ENCODE measurements at places on chromosomes 11 and 22.

- no peak for DNase-seq
Observed at GRCh38 chr11:64881476-64881875, 3.1 kb upstream of the EHD1 start.

DNA sequence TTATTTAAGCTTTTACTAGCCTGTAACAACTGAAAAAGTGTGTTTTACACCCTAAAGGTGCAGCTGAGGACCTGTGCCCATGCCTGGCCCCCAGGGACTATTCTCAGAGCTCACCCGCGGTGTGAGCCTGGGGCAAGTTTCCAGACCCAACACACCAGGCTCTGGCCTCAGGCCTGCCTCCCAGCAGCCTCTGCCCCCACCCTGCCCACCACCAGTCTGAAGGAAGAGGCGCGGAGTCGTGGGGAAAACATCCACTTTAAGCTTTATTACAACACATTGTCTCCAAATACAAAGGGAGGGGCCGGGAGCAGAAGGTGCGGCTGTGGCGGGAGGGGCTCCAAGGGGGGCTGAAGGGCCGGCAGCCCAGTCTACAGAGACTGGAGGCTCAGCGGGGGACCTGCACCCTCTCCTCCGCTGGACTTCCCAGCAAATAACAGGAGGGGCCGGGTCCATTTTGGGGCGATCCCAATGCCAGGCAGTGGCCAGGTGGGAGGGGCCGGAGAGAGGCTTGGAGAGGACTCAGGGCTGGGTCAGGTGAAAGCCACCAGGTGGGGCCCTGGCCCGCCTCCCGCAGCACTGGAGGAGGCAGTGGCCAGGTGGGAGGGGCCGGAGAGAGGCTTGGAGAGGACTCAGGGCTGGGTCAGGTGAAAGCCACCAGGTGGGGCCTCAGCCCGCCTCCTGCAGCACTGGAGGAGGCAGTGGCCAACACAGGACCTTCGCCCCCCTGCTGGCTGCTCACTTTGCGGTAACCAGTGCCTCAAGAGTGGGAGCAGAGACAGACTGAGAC, 18.1 kb downstream of the DUSP8 start:
- no peak for DNase-seq

DNA sequence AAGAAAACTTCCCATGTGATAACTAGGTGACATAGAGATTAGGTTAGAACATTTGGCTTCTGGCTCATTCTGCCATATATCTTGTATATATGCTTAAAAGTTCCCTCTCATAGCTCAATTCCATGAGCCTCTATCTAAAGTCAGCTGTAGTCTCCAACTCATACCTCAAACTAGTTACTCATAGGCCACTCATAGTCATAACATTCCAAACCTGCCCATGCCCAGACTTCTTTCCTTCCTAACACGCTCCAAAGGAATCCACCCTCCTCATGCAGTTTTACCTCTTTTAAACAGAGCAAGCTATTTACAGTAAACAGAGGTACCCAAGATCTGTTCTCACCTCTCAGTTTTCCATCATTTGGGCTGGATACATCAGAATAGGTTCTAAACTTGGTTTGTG, 39.4 kb downstream of the GLYATL2 start:
- no peak for DNase-seq

- DNase-seq: no peak
Observed at GRCh38 chr11:112285841-112286311, 25.2 kb upstream of the PLET1 start.

- no peak for DNase-seq
Observed at GRCh38 chr22:30197389-30197788, 49.2 kb downstream of the LIF start.

- no peak for DNase-seq
Observed at GRCh38 chr22:37975153-37975552, 9.2 kb downstream of the SOX10 start.

GRCh38 chr22:29820961-29821290, 17.1 kb downstream of the ASCC2 start:
- DNase-seq: no peak

GRCh38 chr11:47536915-47537314, 16.0 kb downstream of the CELF1 start:
- no peak for DNase-seq

GRCh38 chr22:24996420-24996952, 44.0 kb downstream of the KIAA1671 start:
- no peak for DNase-seq

DNA sequence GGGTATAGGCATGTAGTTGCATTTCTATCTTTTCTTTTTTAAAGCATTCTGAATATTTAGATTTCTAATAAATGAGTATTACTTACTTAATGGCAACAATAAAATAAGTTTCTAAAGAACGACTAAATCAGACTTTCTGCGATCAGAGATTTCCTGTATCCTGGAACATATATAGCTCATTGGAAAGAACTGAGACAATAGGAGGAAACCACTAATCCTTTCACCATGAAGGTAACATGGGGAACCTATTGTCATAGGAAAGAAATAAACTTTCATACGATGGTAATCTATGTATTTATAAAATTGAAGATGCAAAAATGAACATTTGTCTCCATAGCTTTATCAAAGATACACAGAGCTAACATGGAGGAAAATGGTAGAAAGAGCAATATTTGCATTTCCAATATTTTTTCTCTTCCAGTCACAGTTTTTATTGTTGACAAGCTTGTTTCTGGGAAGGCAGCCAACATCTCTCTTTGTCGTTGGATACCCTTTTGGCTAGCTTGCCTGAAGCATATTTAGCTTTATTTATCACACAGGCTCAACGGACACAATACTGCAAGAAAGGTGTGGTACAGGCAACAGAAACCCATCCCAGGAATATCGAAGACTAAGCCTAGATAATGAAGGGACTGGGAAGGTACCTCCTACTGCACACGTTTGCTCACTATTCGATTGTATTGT, 293.3 kb upstream of the MPPED2 start:
- no peak for DNase-seq

GRCh38 chr11:40514124-40514523, 945.3 kb downstream of the LRRC4C start:
- DNase-seq: no peak

DNA sequence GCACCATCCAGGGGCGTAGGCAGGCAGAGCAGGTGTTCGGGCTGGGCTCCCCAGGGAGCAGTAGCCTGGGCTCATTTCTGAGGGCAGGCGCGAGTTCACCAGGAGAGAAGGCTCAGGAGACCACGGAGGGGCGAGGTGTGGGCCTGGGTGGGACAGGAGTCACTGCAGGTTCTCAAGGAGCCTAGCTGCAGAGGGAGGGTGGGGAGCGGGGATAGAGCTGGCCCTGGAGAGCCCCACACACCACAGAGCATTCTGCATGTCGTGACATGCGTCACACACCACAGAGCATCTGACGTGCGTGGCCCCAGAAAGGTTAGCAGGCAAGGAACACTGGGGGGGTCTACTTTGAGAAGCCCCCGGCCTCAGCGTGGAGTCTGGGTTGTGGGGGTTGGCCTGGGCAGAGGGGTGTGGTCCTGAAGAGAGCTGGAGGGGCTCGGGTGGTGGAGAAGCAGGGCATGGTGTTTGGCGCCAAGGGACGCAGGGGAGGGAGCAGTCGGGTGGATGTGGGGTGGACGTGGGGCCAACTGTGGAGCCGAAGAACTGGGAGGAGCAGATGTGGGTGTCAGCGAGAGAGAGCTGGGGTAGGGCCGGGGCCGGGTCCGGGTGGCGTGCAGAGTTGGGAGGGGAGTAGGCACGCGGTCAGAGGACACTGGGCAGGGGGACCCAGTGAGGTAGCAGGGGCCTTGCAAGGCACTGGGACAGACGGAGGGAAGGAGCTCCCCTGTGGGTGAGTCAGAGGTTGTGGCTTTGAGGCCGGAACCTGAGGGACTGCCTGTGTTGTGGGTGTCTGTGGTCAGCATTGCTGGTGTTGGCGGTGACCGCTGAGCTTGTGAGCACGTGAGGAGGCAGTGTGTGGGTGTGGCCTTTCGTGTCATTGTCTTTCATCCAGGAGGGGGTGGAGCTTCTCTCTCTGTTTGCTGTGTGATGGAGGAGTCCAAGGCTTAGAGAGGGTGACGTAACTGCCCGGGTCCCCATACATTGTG, 25.5 kb downstream of the CTTN start:
- DNase-seq: no peak

GRCh38 chr11:106208760-106209159, 131.3 kb downstream of the AASDHPPT start:
- no peak for DNase-seq

GRCh38 chr11:414318-414857, 411 bp downstream of the SIGIRR start:
- DNase-seq: no peak

DNA sequence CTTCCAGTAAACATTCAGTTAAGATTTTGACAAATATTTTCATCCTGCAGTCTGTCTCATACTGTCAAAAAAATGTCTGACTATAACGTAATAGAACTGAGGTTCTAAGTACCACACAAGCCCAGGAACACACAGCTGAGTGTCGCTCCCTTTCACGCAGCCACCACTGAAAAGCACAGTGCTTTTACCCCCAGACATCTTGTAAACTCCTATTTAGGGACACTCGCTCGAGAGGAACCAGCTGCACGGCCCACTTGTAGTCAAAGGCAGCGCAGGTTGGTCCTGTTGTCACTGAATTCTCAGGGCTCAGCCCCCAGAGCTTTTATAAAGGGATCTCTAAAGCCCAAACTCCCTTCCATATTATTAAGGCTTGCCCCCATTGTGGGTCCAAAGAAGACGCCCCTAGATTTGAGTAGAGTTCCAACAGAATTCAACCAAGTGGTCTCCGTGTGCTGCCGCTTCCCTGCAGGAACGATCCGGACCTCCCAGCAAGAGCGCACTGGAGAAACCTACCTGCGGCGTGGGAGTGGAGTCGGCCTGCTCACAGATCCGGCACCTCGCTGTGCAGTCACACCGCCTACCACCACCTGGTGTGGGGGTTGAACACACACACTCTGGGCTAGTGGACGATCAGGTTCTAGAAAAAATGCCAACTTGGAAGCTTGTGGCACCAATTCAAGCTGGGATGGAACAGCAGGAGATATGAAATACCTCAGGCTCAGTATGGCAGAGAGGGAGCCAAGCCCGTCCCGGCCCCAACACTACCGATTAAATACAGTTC, 23.4 kb downstream of the ASPHD2 start:
- no peak for DNase-seq

DNA sequence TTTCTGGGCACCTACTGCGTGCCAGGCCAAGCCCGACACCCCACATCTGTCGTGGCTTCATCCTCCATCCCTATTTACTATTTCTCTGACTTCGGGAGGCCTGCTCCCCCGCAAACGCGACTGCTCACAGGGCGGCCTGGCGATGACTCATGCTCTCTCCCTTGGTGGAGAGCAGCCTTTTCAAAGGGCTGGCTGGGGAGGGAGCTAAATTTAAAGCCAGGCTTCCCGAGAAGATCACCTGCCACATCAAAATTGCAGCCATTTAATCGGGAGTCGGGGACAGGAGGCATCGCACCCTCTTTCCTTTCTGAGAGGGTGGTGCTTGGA, 24.9 kb upstream of the SHISAL1 start:
- no peak for DNase-seq

GRCh38 chr11:36464720-36465119, 45.4 kb downstream of the TRAF6 start:
- DNase-seq: no peak

- DNase-seq: no peak
Observed at GRCh38 chr11:88594274-88594950, 256.9 kb upstream of the CTSC start.

DNA sequence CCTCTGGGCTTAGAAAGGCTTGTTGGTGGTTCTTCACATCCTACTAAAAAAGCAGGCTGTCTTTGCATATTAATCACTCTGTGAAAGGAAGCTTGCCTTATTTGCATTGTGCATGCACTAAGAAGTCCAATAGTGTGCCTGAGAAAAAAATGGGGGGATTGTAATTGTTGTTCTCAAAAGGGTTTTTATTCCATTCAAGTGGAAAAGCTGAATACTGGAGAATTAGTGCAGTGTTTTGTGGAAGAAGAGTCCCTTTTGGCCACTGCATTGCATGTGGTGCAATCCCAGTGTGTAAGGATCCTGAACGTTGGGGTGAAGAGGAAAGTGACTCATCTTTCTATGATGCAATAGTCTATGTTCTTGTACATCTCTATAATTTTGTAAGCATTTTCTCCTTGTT, 16.5 kb downstream of the NCAM1 start:
- DNase-seq: no peak

GRCh38 chr11:2734181-2735052, 34.6 kb upstream of the KCNQ1OT1 start:
- DNase-seq: no peak

GRCh38 chr11:101916422-101916821, at the start of gene ANGPTL5:
Gene ANGPTL5 (minus strand): TSS chr11:101916522. CDS start chr11:101907909, 8,613 bp downstream.
- no peak for DNase-seq

DNA sequence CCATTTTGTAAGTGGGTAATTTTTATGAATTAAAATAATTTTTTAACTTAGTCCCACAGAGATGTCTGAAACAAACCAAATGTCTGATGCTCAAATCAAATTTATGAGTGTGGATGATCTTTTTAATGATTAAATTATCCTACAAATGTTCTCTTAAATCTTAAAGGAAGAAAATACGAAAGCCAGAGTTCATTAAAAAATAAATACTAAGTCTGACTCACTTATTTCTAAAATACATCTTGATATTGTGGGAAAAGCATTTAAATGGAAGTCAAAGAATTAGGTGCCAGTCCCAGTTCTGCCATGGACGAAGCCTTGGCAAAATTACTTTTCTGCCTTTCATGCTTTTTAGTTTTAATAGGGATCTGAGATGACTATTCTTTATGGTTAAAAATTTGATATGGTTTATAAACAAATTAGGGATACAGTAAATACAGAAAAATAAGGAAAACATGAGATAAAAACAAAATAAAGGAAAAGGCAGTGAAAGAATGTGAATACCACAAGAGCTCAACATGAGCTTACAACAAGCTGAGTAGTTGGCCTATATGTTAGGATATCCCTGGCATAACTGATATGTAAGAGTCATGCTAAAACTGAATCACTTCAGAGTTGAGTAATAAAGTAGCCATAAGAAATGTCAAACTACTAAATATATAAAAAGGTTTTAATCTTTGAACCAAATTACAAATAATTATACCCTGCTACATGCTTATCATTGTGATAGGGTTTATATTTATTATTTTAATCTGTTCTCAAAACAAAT, 9.2 kb downstream of the CCDC34 start:
- no peak for DNase-seq

- no peak for DNase-seq
Observed at GRCh38 chr11:35321111-35321510, 98.2 kb downstream of the SLC1A2 start.

- DNase-seq: no peak
Observed at GRCh38 chr11:121533601-121534000, 80.8 kb upstream of the SORL1-AS1 start.

DNA sequence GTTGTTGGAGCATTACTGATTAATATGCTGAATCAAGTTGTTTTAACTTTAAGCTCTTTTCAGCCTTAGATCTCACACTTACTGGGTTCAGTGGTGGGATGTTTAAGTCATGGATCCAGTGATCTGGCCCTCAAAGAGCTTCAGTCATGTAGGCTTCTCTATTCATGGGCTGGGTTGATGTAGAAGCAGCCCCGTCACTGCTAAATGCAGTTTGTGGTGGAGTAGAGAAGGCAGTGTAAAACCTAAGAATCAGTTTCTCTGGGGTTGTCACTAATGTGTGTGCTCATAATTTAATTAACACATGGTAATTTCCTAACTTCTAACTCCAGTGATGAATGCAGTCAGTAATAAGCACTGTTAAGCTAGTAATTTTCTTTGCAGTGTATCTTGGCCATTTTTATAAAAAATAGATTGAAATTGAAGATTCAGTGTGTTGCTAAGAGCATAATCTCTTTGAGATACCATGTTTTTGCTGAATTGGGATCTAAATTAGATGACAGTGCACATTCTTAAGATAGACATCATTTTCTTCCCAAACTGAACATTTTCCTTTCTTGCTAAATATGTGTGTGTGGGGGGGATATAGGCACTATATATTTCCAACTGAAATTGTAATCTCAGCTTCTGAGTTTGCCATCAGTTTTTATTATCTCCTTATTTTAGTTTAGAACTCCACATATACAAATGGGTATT, 9.0 kb downstream of the SPCS2 start:
- no peak for DNase-seq
